LNCaP clone FGC (cell line): ENCODE measurements at places on chromosomes 7 and 10.

GRCh38 chr10:74704629-74705357 lies 121.6 kb upstream of the KAT6B start:
- DNase-seq = peak; percentile 88

- DNase-seq = peak; percentile 84
Observed at GRCh38 chr10:43396928-43397624, 11.9 kb downstream of the HNRNPF start.

- DNase-seq = no peak
Observed at GRCh38 chr10:29183301-29183945, 105.4 kb upstream of the LYZL1 start.

GRCh38 chr10:43106256-43107091 lies 29.6 kb downstream of the RET start:
- DNase-seq = no peak

- DNase-seq = no peak
Observed at GRCh38 chr10:36671607-36672006, 453.8 kb upstream of the ANKRD30A start.
